ENCODE measurements at places on chromosomes 13 and 19.

GRCh38 chr13:34076319-34076718, 258.4 kb downstream of the RFC3 start:
- DNase-seq, result no peak

- no peak for DNase-seq
These were observed 11.9 kb downstream of the EPS8L1 start for GRCh38 chr19:55087542-55087901.

DNA sequence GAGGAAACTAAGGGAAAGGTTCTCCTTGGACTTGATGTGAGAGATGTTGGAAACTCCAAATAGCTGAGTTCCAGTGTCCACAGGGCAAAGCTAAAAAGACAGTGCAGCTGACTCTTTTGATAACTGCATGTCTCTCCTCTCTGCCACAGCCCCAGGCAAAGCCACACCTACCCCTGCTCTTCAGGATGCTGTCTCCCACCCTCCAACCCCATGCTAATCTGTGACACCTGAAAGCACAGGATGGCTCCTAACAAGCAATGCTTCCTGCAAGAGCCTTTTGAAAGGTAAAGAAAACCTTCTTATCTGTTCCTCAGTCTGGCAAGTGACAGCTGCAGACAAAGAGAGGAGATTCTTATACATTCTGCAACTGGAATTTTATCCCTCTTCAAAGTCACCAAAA, 14.5 kb downstream of the SLC46A3 start:
- DNase-seq, result no peak

DNA sequence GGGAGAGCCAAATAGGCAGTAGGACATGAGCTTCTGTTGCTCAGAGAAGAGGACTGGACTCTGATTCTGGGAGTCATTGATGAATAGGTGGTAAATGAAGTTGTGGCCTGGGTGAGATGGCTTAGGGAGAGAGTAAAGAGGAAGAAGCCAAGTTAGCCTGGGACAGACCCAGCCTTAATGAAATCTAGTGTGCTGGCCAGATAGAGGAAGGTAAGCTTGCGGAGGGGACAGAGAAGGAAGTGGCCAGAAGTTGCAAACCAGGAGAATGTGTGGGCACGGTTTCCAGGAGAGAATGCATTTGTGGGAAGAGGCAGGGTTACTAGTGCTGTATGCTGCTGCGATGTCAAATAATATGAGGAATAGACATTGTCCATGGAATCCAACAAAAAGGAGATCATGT, 83.3 kb upstream of the OLFM4 start:
- DNase-seq, result no peak

DNA sequence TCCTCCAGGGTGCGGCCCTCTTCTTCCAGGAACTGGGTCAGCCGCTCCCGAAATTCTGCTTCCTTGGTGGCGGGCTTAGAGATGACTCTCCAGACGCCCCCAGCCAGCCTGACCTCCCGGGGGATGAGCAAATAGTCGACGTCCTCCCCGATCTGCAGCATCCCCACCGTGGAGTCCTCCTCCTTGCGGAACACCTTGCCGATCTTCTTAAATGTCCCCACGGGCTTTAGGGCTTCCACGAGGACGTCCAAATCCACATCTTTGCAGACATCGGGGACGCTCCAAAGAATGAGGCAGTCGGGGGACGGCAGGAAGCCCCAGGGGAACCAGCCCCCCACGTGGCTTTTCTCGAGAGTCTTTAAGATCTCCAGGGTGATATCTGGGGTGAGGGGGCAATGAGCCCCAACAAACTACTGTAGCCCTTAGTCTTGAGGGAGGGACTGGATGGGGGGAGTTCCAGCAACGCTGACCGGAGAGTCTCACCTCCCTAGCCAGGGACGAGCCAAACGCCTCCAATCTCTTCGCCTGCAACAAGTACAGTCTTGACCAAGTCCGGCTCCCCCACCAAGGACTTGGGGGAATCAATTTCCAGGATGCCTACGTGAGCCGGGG, 608 bp downstream of the CCDC8 start:
- no peak for DNase-seq

Data from upper lobe of right lung (tissue), 1 donor.